ENCODE measurements at places on chromosomes 1 and 21. TPM values are rescaled to one million over a fixed set of nuclear protein-coding genes. Genes with fewer than 3 reads are reported as not detected.

SIKE1 gene
- 20.4 TPM for polyA plus RNA-seq

SELL gene
- 0.34 TPM for polyA plus RNA-seq

FHL3 gene
- 13.7 TPM for polyA plus RNA-seq

CDC14A gene
- 1.7 TPM for polyA plus RNA-seq

DEPDC1 gene
- polyA plus RNA-seq: 0.04 TPM

SERPINC1 gene
- 0.15 TPM for polyA plus RNA-seq

TRIM58 gene
- not detected for polyA plus RNA-seq

MAP1LC3C gene
- 0.82 TPM for polyA plus RNA-seq

All from heart left ventricle (tissue), 16 donors.